Fibroblast of skin of right biceps (primary cell): ENCODE measurements at places on chromosomes 6 and 20.

DNA sequence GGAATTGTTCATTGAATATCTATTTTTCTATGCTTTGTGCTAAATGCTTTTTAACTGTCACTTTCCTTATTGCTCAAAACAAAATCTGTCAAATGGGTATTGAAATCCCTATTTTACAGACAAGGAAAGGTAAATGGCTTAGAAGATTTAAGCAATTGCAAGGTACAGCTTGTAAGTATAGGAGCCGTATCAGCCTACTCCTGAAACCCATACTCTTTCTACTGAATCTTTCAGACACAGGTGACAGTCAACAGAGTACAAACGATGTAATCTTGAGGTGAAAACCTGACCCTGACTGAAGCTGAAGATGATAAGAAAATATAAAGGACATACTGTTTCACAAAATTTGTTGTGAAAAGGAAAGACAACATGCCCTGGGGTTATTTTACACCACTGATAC, 7.0 kb upstream of the COX7A2 start:
- DNase-seq: no peak

DNA sequence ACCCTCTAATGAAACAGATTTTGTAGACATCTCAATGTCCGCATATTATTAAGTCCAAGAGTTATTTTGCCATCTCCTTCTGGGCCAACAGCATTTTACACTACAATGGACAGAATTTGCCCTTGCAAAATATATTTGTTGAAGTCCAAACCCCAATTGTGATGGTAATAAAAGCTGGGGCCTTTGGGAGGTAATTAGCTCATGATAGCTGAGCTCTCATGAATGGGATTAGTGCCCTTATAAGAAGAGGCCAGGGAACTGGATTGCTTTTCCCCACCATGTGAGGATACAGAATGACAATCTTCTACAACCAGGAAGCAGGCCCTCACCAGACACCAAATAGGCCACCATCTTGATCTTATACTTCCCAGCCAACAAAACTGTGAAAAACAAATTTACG, 44.9 kb upstream of the MTRF1L start:
- DNase-seq: no peak

- no peak for DNase-seq
Observed at GRCh38 chr6:87692086-87692485, 9.9 kb downstream of the AKIRIN2 start.

- no peak for DNase-seq
Observed at GRCh38 chr6:98932381-98932780, 15.4 kb downstream of the FBXL4 start.

GRCh38 chr20:51327251-51327841, 215.2 kb downstream of the NFATC2 start:
- peak; percentile 90 for DNase-seq

DNA sequence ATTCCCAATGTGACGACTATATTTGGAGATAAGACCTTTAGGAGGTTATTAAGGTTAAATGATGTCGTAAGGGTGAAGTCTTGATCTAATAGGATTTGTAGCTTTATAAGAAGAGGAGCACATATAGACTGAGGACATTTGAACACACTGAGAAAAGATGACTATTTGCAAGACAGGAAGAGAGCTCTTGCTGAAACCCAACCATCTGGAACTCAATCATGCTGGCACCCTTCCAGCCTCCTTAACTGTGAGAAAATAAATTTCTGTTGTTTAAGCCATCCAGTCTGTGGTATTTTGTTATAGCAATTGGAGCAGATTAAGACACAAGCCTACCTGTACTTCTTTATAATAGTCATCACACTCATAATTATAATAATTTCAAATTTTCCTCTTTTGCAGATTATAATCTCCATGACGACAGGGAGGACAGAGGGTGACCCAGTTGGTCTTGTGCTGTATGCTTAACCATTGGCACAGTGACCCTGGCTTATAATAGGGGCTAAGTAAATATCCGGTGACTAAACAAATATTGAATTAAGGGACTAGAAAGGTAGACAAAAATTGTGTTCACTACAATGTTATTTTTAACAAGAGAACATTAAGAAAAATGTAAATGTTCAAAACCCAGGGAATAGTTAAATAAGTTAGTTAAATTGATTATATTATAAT, 206.4 kb upstream of the HDDC2 start:
- DNase-seq: peak; percentile 41

DNA sequence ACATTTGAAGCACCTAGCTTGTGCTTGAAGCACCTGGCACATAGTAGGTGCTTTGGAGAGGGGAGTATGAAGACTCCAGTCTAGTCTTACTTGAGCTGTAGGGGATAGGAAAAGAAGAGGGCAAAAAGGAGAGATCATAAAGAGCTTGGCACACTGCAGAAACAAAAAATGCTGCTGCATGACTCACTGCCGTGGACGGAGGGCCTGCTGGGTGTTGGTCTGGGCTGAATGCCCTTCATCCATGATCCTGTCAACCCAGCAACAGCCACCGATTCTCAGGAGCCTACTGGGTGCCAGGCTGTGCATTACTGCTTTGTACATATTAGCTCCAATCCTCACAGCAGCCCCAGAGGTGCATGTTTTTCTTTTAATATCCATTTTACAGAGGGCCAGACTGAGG, 6.0 kb downstream of the PDYN start:
- DNase-seq: no peak

DNA sequence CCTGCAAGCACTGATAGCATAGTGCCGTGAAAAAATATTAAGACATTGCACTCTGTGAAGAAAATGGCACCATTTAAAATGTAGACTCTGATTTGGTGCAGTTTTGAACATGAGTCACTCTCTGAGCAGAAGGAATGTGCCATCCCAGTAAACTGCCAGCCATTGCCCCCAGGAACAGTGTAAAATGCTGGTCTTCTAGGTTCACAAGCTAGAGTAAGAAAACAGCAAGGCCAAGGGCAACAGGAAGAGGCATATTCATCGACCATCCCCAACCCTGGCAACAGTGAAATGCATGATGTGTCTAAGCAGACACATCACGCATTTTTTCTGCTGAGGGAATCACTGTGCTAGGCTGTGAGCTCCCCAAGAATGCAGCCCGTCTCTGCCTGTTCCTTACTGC, 163.2 kb upstream of the RIN2 start:
- DNase-seq: no peak

DNA sequence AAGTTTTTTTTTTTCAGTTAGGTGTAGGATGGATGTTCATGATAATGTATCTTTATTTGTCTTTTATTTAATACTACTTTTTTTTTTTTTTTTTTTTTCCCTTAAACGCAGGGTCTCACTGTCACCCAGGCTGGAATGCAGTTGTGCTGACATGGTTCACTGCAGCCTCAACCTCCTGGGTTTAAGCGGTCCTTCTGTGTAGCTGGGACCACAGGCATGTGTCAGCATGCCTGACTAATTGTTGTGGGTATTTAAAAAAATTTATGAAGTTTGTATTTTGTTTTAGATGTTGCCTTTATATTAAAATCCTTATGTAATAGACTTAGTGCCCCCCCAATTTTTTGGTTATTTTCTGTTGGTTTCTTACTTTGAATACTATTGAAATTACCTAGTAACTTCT, 42.6 kb downstream of the NCOA3 start:
- DNase-seq: peak; percentile 87

GRCh38 chr6:130132286-130132701, 90.5 kb downstream of the SAMD3 start:
- no peak for DNase-seq

DNA sequence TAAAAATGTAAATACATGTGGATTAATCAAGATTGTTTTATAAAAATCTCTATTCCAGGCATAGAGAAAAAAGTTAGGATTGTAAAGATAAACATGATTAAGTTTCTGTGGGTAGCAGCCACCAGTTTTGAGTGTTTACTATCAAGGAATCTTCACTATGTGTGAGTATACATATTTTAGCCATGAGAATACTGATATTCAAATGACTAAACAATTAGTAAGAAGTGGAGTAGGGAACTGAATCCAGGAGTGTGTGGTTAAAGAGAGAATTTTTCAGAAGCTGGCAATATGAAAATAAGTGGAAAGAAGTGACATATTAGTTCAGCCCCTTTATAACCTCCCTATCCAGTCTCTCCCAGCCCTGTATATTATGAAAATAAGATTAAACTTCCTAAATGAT, 10.3 kb downstream of the ELOVL2 start:
- peak; percentile 88 for DNase-seq

GRCh38 chr6:111653979-111654378, 48.3 kb upstream of the TRAF3IP2 start:
- no peak for DNase-seq

- DNase-seq: no peak
Observed at GRCh38 chr6:5783584-5784089, 223.1 kb downstream of the NRN1 start.

GRCh38 chr6:78465059-78465634, 402.2 kb upstream of the IRAK1BP1 start:
- DNase-seq: peak; percentile 31

- peak; percentile 56 for DNase-seq
Observed at GRCh38 chr20:15240801-15241200, 903.4 kb upstream of the FLRT3 start.

- DNase-seq: no peak
Observed at GRCh38 chr6:148157841-148158240, 184.8 kb upstream of the SASH1 start.

- peak; percentile 22 for DNase-seq
Observed at GRCh38 chr20:53346335-53346648, 247.3 kb downstream of the ZNF217 start.

- DNase-seq: no peak
Observed at GRCh38 chr6:157880534-157880933, 57.5 kb downstream of the SNX9 start.

DNA sequence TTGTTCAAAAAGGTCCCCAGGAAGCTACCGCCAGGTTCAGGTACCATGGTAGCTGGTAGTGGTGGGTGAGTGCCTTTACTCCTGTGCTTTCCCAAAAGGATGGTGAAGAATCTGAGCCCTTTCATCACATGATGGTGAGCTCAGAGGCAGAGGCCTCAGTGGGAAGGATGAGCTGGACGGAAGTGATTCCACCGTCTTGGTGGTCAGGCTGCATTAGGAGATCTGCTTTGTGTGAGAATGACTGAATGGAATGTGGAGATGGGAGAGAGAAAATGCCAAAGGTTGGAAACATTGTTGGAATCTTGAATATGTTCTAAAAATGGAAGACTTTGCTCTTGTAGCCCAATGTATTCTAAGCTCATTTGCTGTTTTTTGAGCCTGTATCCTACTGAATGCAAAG, 108.1 kb upstream of the SCP2D1 start:
- peak; percentile 93 for DNase-seq
